ENCODE measurements at places on chromosomes 7 and 10. TPM values are rescaled to one million over a fixed set of nuclear protein-coding genes. Genes with fewer than 3 reads are reported as not detected.

- DNase-seq, result no peak
Observed at GRCh38 chr10:93553482-93554315, 12.8 kb upstream of the FFAR4 start.

- no peak for DNase-seq
Observed at GRCh38 chr7:112596260-112596659, 115.5 kb downstream of the LSMEM1 start.

GRCh38 chr7:149637911-149638565 lies 135.3 kb downstream of the ZNF467 start:
- no peak for DNase-seq

DNA sequence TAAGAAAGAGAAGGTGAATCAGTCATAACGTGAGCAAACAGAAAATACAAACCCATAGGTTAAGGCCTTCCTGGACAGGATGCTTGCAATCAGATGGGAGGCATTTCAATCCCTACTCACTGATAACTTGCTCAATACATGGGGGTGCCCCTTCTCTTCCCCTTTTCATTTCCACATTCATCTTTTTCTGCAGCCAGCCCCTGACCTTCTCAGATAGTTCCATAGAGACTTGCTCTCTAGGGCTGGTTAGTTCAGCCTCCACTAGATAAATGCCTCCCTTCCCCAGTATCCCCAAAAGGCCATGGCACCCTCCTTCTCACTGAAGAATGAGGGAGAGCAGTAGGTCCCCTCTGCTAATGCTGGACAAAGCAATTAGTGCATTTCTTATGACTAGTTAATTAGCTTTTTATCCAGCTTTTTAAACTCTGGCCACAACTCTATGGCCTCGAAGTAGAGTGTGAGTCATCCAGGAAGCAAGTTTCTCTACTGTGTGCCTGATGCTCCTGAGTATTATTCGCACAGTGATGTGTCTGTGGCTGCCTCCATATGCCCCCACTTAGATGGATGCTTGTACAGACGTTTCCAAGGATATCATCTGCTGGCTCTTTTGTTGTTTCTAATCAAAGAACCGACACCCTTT lies 12.7 kb downstream of the CHN2 start:
- DNase-seq, result no peak

- DNase-seq, result no peak
Observed at GRCh38 chr7:34107276-34107675, 201.9 kb downstream of the BMPER start.

- no peak for DNase-seq
Observed at GRCh38 chr7:102319671-102320070, 33.0 kb downstream of the SH2B2 start.

GRCh38 chr10:119191881-119192280 lies 13.3 kb upstream of the PRDX3 start:
- no peak for DNase-seq

Gene SNX10
- total RNA-seq, result 6.1 TPM

GRCh38 chr7:81433692-81434331 lies 336.0 kb downstream of the HGF start:
- no peak for DNase-seq

DNA sequence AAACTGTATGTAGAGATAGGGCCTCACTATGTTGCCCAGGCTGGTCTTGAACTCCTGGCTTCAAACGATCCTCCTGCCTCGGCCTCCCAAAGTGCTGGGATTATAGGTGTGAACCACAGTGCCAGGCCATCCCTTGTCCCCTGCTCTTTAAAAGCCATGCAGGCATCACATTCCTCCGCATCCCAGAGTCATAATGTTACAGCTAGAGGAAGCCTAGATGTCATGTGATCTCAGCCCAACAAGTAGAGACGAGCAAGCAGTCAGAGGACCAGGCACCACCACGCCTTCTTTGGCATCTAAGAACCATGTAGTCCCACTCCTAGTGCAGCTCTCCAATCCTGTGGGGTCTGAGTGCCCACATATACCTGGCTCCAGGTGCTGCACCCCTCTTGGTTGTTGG lies 13.1 kb downstream of the PODXL start:
- no peak for DNase-seq

Gene C10orf71
- 0.12 TPM for total RNA-seq
